CD4-positive, alpha-beta T cell treated with Interleukin-17A for 4 hours (primary cell): ENCODE measurements at places on chromosomes 2 and 18.
A peak's percentile ranks its signal among the peaks of the same experiment; 100 is the strongest.

- DNase-seq, result peak; percentile 17
Observed at GRCh38 chr2:238159071-238159539, 335 bp downstream of the ERFE start.

- DNase-seq, result no peak
Observed at GRCh38 chr2:61617610-61618009, 79.5 kb upstream of the XPO1 start.

- no peak for DNase-seq
Observed at GRCh38 chr18:79698668-79699335, 19.2 kb downstream of the CTDP1 start.

DNA sequence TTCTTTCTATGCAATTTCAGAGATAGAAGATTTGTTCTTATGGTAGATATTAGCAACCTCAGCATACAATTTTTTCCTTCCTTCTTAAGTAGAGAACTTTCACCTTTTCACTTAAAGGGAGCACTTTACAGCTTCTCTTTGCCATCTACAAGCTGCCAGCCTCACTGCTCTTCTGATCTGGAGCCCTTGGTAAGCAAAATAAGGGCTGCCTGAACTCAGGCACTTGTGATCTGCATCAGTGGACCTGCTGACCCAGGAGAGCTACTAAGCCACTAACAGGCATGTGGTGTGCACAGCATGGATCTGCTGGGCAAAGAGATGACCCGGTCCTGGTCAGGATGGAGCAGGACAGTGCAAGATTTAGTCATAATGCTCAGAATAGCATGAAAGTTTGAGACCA lies 80.8 kb upstream of the SNTG2 start:
- DNase-seq, result no peak

DNA sequence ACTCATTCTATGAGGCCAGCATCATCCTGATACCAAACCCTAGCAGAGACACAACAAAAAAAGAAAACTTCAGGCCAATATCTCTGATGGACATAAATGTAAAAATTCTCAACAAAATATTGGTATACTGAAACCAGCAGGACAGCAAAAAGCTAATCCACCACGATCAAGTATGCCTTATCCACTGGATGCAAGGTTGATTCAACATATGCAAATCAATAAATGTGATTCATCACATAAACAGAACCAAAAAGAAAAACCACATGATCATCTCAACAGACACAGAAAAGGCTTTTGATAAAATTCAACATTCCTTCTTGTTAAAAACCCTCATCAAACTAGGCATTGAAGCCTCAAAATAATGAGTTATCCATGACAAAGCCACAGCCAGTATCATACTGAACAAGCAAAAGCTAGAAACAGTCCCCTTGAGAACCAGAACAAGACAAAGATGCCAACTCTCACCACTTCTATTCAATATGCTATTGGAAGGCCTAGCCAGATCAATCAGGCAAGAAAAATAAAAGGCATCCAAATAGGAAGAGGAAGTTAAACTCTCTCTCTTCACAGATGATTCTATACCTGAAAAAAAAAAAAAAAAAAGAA lies 45.3 kb downstream of the RTTN start:
- no peak for DNase-seq

DNA sequence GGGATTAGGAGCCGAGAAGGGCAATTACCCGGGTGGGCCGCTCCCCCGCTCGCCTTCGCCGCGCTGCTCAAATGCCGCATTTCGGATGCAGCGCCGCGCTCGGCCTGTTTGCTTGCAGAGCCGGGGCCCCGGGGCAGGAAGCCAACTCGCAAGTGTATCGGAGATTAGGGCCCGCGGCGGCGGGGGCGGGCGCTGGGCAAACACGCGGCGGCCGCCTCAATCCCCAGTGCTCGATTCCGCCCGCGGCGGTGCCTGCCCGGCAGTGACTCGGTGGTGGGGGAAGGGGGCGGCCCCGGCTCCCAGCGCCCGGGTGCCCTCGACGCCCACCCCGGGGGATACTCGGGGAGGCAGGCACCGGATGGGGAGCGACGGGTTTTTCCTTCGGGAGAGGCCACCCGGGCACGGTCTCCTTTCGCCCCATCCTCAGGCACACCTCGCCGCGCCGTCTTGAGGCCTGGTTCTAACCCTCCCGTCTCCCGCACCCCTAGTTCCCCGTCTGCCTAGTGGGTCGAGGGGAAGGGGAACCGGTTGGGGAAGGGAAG lies 26.6 kb upstream of the NOTO start:
- peak; percentile 83 for DNase-seq

GRCh38 chr18:35220424-35220823 lies 20.4 kb upstream of the ZNF397 start:
- DNase-seq, result no peak

- DNase-seq, result no peak
Observed at GRCh38 chr18:77102259-77103040, 30.1 kb downstream of the MBP start.

GRCh38 chr2:170084820-170085491 lies 93.0 kb upstream of the MYO3B start:
- no peak for DNase-seq

DNA sequence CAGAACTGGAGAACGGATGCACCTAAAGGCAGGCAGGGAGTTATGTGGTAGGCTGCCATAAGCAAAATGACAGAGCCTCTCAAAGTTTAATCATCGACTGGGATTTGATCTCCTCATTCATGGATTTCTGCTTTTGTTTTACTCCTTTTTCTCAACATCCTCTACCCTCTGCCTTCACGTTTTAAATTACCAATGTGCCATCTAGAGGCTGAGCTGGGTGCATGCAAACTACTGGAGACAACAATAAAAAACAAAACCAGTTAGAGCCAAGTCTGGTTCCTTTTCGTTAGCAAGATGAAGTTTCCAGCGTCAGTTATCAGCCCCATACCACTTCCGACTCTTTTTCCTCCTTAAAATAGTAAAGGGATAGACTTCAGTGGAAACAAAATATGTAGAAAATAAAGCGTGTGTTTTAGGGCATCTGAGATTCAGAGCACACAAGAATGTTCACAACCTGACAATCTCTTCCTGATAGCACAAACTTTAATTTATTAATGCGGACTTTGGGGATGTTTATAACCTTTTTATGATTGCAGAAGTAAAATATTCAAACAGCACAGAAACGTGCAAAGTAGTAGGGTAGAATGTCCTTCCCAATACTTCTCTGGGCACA lies 117.0 kb downstream of the LAMA1 start:
- no peak for DNase-seq

- DNase-seq, result no peak
Observed at GRCh38 chr2:56806924-56807323, 623.1 kb downstream of the CCDC85A start.

- no peak for DNase-seq
Observed at GRCh38 chr2:190455358-190456095, 47.4 kb downstream of the MFSD6 start.

DNA sequence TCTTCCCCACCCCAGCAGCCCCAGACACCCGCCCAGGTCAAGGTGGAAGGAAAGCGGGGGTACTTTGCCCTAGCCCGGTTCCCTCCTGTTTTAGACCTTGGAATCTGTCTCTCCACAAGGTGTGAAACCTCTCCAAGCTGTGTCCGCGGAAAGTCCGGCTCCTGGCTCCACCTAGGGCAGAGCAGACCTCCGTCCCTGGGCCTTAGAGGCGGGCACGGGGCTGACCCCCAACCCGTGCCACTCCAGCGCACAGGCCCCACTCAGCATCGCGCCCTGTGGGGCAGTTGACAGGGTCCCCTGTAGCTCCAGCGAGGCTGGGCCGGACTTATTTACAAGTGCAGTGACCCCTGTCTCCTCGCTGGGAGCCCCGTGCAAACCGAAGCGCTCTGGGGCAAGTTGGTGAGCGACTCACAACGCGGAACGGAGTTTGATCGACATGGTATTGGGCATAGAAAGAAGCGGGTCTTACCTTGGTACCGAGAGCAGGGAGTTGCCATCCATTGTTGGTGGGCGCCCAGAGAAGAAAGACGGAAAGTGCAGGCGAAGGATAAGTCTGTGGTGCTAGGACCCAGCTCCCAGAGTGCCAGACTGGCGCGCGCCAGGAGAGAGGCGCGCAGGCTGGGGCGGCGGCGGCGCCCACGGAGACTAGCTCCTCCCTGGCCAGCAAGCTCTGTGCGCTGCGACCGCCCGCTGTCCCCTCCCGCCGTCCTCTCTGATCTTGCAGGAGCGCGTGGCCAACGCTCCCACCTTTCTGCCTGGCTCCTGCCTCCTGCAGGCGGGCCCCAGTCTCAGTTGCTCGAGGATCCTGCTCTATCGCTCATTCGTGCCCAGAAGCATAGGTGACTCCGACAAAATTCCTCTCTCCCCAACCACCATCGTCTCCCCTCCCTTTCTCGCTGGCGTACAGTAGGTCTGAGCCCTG lies at the start of gene SPHKAP:
Gene SPHKAP (minus strand): TSS at position 590 of the 922 bp plus-strand sequence. CDS start 89 bp downstream, at position 501.
- no peak for DNase-seq

DNA sequence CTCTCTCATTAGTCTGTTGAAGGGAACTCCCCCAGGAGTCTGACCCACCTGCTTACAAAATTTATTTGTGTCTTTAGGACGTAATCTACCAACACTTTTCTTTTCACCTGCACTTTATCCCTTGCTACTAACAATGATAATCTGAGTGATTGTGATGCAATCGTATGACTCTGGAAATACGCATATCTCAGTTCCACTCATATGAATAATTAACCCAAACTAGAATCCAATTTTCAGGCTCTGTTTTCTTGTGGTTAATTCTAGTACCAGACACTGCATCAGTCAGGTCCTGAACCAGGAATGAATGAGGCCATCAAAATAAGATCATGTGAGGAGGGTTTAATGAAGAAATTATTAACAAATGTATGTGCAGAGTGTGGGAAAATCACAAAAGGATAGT lies 158.4 kb upstream of the SRD5A2 start:
- DNase-seq, result no peak

DNA sequence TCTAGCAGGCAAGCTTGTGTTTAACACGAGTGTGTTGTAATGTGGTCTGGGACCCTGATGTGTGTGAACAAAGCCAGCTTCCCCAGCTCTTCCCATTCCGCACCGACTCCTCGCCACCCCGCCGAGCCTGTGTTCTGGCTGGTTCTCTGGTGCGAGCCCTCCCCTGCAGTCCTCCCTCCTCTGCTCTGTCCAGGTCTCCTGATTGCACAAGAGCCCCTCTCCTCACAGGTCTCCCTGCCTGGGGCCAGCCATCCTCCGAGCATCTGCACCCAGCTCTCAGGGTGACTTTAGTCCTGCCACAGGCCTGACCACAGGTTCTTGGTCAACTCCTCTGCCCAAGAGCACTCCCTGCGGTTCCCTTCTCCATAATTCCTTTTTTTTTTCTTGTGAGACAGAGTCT lies 13.2 kb downstream of the SLC66A3 start:
- DNase-seq, result no peak

DNA sequence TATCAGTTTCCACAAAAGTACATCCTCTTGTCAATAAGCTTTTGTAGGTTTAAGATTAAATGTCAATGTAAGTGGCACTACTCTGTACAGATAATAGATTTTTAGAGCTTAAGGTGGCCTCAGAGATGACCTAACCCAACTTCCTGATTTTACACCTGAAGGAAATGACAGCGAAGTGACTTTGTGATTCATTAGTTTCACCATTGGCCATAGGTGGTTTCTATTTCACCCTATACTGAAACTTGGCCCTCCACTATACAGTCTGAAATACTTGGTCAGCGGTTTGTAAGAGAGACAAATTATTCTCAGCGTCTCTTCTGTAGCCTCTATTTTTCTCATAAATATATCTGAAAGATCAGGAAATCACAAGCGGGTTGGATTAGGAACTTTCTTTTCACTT lies 330.4 kb upstream of the FAM98A start:
- DNase-seq, result no peak

DNA sequence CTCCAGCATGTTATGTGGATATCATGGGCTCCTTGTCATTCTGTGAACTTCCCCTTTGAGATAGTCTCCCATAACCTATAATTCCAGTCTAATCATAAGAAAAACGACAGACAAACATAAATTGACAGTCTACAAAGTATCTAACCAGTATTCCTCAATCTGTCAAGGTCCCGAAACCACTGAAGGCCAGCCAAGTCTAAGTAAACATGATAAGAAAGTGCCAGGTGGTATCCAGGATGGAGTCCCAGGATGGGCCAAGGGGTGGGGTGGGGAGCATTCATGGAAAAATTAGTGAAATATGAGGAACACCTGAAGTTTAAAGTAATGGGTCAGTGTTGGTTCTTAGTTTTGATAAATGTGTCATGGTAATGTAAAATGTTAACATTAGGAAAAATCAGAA lies 355.5 kb downstream of the DPP10 start:
- no peak for DNase-seq

DNA sequence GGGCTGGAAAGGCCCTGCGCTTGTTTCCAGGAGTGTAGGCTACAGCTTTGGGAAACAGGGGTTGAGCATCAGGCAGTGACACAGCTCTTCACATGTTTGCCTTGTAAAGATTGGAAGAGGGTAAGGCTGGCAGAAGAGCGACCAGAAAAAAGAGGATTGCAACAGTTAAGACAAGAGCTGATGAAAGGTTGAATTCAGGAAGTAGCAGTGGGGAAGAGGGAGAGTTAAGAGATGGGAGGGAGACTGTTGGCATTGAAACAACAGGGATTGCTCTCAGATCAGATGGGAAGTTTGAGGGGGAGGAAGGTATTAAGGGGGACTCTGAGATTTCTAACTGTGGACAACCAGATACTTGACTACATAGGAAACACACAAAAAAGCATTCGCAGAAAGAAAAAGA lies 96.9 kb downstream of the CTAGE1 start:
- DNase-seq, result no peak

DNA sequence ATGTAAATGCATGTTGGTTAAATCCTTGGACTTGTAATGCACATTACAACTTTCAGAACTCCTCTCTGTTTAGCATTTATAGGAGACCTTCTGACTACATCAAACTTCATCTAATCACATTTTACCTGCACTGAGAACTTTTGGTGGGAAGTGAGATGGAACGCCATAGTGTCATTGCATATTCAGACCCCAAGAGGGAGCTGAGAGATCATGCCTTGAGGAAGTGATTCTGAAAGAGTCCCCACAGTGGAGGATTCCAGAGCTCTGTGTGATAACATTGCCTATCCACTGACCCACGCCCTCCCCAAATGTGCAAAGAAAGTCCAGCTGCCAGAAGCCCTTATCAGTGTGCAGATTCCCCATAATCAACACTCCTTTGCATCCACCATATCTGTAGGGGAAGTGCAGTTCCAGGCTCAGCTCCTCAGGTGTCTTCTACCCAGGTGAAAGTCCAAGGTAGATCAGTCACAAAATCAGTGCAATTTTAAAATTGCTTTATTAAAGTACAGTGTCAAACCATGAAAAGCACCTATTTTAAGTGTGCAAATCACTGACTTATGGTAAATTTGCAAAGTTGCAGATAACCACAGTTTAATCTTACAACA lies 212.4 kb downstream of the RPIA start:
- no peak for DNase-seq

- DNase-seq, result no peak
Observed at GRCh38 chr2:15750433-15750814, 158.8 kb downstream of the DDX1 start.

DNA sequence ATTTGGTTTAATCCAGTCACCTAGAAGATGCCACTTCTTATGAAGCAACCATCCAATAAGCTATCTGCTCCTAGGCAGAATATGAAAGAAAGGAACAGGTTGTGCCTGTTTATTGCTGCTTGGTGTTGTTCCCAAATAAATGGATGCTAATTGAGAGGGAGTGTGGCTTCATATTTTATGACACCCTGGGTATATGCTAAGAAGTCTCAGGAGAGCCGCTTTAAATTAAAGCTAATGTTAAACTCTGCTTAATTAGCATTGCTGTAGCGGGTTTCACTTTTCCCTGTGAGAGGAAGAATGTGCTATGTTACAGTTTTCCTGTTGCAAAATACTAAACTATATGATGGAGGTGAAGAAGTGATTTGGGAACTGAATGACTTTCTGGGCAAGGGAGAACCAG lies 48.7 kb upstream of the TANK start:
- no peak for DNase-seq

GRCh38 chr18:75210274-75211001 lies at the start of gene TSHZ1:
Gene TSHZ1, plus strand, starts transcription at chr18:75210797. Its CDS starts 1,080 bp downstream, at chr18:75211877.
- peak; percentile 70 for DNase-seq

- DNase-seq, result no peak
Observed at GRCh38 chr2:24592441-24593100, 101.5 kb downstream of the NCOA1 start.
